ENCODE measurements at places on chromosomes 3 and 15. TPM values are rescaled to one million over a fixed set of nuclear protein-coding genes. Genes with fewer than 3 reads are reported as not detected.

DNA sequence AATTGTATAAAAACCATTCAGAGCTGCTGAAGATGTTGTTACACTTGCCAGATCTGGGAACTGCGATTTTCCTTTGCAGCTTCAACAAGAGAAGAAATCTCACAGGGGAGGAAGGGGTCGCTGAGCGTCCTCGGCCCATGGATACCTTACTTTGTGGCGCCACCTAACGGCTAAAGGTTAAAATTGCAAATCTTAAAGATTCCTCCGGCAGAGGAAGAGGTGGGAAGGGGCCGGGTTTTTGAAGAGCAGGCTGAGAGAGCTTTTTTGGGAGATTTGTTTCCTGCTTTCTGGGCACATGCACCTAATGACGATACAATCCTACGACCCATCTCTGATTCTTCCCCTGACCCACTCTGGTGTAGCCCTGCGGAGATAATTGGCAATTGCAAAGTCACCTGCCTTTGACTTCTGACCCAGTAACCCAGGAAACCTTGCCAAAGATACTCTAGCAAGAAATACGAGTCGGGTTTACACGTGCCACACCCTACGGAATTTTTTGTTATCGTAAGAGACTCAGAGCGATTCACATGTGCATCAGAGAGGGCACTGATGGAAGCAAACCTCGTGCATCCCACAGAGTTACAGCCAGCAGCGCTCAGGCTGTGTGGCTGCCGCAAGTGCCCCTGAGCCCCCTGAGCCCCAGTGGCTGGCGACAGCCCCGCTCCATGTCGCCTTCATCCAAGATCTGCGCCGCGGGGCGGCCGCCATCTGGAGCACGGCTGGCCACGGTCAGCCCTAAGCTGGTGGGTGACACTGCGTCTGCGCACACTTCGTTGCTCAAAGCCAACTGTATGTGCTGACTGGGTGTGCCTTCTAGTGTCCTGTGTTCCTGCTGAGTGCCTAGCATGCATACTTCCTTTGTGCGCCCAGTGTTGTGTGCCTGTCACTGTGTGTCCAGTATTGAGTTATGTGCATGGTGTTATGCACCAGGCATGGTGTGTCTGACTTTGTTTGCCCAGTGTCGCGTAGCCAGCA, 55.2 kb upstream of the CHRNA7 start:
- no peak for DNase-seq

- DNase-seq, result no peak
Observed at GRCh38 chr15:43213466-43213865, 7.4 kb downstream of the EPB42 start.

- DNase-seq, result no peak
Observed at GRCh38 chr3:38117163-38117716, 19.7 kb downstream of the ACAA1 start.

Gene SCAANT1
- not detected for total RNA-seq

Gene CHST14
- 5.5 TPM for total RNA-seq
